Tongue (tissue), 3 donors: ENCODE measurements at places on chromosomes 16 and 17. TPM values are rescaled to one million over a fixed set of nuclear protein-coding genes. Genes with fewer than 3 reads are reported as not detected.

DNA sequence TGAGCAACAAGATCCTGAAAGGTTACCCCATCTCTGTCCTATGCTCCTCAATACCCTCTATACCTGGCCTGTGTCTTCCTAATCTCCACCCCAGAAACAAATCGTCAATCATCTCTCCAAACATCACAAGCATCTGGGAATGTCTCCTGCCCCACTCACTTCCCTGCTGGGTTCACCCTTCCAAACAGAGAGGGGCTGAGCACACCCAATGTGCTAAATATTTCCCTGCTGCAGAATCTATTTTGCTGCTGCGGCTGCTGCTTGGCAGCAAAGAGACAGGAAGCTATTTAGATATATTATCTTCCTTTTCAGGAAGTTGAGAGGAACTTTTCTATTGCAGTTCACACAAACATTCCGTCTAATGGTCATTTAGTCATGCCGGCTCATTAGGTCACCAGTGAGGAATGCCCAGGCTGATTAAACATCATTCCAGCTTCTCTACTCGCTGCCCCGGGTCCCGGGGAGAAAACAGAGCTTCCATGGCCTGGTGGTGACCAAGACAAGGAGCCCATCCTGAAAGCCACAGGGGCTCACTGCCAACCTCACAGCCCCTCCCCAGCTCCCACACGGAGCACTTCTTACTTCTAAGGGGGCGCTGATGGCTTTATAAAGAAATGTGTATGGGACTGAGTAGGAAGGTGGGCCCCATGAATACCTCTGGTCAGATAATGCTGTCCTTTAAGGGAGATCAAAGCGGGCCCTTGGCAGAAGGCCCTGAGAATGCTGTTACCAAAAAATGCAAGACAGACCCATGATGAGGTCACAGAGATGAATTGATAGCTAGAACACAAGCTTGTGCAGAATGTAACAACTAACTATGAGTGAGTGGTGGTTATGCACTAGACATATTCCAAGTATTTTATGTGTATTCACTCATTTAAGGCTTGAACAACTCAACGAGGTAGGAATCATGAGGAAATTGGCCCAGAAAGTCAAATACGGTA, 218.3 kb downstream of the SOX9 start:
- peak; percentile 50 for DNase-seq

GRCh38 chr16:53768593-53768992, 64.6 kb downstream of the FTO start:
- DNase-seq, result no peak

METRNL gene
- total RNA-seq, result 45.6 TPM

CHRNE gene
- 3.8 TPM for total RNA-seq

DNA sequence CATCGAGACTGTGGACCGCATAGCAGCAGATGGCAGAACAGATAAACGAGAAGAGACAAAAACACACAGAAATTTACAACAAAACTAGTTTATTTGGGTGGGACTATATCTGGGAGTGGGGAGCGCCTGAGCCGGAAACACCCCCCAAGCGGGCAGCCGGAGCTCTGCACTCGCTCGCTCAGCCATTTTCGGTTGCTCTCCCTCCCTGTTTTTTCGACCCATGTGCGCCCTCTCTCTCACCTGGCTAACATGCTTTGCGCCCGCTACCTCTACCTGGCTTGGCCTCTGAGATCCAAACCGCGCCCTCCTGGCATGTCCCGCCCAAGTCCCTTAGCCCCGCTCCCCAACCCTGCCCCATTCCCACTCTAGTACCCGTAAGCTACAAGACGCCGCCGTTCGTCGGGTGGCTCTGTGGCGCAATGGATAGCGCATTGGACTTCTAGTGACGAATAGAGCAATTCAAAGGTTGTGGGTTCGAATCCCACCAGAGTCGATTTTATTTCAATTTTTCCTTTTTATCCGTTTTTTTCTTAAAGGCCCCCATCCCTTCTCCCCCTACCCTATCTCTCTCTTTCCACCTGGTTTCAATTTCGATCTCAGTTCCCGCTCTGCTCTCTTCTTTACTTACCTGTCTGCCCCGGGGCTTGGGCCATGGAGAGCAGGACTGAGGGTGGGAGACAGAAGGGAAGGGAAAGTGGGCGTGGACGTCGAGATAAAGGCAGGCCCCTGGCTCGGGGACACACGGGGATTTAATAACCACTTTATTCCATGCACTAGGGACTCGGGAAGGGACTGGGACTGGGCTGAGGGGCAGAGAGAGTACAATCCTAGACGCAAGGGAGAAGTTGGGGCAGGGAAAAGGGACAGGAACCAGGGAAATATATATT, 2.4 kb upstream of the ALOXE3 start:
- DNase-seq, result peak; percentile 76

DNA sequence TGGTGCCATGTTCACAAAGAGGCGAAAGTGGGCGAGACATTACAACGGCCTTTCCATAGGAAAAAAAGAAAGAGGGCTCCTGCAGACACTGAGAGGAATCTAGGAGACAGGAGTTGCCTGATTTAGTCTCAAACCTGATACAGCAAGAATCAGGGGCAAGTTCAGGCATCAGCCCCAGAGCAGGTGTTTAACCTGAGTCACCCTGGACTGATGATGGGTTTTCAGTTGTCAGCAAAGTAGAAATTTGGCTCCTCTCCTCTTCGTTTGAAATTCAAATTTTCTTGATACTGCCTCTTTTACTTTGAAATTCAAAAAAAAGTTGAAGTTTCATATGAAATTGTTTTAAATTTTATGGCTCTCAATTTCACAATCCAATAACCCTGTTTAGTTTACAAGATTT, 189.5 kb downstream of the ABCC12 start:
- no peak for DNase-seq

GRCh38 chr17:27321372-27321771, 27.5 kb downstream of the WSB1 start:
- no peak for DNase-seq

SRCIN1 gene
- total RNA-seq, result 1.0 TPM

TEX19 gene
- not detected for total RNA-seq

- DNase-seq, result no peak
Measured at GRCh38 chr17:59791603-59792457, 84.4 kb downstream of the VMP1 start.

DNA sequence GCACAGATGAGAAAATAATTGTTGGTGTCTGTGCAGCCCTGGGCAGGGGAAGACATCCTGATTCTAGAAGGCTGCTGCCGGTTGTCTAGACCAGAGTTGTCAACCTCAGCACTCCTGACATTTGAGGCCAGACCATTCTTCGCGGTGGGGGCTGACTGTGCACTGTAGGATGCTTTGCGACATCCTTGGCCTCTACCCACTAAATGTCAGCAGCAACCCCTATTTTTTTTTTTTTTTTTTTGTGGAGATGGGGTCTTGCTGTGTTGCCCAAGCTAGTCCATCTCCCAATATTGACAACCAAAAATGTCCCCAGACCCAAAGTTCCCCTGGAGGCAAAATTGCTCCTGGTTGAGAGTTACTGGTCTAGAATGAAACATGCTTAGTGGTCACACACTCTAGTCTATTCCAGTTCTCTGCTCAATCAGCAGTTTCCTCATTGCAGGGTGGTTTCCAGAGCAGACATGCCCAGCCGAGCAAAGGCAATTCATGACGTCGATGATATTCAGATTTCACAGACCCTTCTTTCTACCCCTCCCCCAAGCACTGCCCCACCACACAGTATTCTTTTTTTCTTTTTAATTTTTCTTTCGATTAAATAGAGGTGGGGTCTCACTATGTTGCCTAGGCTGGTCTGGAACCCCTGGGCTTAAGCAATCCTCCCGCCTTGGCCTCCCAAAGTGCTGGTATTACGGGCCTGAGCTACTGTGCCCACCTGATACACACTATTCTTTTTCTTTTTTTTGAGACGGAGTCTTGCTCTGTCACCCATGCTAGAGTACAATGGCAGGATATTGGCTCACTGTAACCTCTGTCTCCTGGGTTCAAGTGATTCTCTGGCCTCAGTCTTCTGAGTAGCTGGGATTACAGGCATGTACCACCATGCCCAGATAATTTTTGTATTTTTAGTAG, 9.0 kb downstream of the C17orf99 start:
- DNase-seq, result no peak

GRCh38 chr16:86134802-86135461, 236.0 kb downstream of the IRF8 start:
- no peak for DNase-seq

DNA sequence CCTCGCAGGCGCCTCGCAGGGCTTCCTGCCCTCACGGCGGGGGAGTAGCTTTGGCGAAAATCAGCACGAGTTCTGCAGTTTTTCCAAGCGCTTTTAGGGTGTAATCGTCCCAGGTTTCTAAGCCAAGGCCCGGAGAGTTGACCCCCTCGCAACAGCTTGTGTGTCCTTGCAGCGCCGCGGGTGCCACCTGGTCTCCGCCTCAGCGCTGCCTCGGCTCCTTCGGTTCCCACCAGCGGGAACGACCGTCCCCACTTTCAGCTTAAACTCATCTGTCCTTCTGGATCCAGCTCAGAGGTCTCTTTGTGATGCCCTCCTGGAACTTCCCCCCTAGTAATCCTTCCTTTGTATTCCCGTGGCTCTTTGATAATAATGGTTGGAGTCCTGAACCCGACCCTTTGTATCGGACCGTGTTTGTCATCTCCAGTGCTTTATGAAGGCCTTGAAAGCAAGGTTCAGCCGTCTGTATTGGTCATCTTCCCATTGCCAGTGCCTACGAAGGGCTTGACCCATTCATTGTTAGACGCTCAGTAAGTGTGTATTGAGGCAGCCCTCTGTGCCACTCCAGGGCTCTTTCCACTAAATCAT, 858 bp upstream of the SMARCE1 start:
- no peak for DNase-seq

DNA sequence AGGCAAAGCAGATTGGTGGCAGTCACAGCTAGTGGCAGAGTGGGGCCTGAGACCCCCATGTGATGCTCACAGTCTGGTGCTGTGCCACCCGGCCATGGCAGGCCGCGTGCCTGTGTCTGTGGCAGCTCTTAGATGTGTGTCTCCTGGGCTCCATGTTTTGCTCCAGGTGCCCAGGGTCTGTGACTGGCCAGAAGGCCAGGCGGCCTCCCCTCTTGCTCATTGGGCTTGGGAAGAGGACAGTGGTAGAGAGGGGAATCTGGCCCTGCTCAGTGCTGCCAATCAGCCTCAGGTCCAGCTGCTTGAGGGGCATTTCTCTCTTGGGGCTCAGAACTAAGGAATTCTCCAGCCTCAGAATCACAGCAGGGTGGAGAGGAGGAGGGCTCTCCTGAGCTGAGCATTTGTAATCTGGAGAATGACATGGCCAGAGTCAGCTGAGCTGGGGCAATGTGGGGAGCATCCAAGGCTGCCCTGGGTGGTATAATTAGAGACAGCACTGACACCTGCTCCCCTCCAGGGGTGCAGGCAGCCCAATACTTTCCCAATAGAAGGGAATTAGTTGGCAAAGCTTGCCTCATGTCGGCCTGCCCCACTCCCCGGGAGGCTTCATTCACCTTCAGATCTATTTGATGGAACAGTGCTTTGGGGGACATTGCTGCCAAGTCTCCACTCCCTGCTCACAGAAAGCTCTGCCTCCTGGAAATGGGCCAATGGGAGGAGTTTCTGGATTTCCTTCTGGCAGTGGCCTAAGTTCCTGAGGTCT, 2.7 kb upstream of the LASP1NB start:
- DNase-seq, result peak; percentile 90

PAFAH1B1 gene
- total RNA-seq, result 184 TPM

- no peak for DNase-seq
Measured at GRCh38 chr17:7313088-7313889, 1.9 kb downstream of the GPS2 start.

PMP22 gene
- total RNA-seq, result 242 TPM

FTO gene
- 119 TPM for total RNA-seq

PLLP gene
- total RNA-seq, result 1.9 TPM

- DNase-seq, result no peak
Measured at GRCh38 chr17:33261820-33262219, 31.3 kb downstream of the ASIC2 start.

- DNase-seq, result peak; percentile 22
Measured at GRCh38 chr16:30615358-30616091, 5.3 kb upstream of the ZNF689 start.

CMTM2 gene
- total RNA-seq, result not detected
